ENCODE measurements at places on chromosomes 3 and 15.

- DNase-seq = no peak
Measured at GRCh38 chr3:23389686-23390085, 186.6 kb downstream of the UBE2E2 start.

GRCh38 chr3:129738172-129738571 is 131.7 kb upstream of the PLXND1 start:
- DNase-seq = no peak

GRCh38 chr15:48693484-48693883 is 48.0 kb upstream of the FBN1 start:
- DNase-seq = no peak

GRCh38 chr3:76040946-76041345 is 255.6 kb upstream of the ZNF717 start:
- no peak for DNase-seq

- no peak for DNase-seq
Measured at GRCh38 chr3:106022913-106023312, 154.1 kb upstream of the CBLB start.

DNA sequence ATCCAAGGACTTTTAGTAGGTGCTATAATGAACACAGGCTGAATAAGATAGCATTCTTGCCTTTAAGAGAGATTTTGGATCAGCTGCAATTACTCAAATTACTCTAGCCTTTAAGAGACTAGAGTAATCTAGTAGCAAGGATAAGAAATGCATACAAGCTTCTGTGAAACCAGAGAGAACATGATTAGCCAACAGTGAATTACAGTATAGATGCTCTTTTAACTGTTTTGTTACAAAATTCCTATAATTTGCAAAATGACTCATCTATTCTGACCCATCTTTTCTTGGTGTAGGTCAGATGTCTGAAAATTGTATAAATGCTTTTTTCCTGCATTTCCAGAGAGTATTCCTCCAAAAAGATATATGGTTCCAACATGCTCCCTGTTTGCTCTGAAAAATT is 66.9 kb downstream of the CEP63 start:
- no peak for DNase-seq

DNA sequence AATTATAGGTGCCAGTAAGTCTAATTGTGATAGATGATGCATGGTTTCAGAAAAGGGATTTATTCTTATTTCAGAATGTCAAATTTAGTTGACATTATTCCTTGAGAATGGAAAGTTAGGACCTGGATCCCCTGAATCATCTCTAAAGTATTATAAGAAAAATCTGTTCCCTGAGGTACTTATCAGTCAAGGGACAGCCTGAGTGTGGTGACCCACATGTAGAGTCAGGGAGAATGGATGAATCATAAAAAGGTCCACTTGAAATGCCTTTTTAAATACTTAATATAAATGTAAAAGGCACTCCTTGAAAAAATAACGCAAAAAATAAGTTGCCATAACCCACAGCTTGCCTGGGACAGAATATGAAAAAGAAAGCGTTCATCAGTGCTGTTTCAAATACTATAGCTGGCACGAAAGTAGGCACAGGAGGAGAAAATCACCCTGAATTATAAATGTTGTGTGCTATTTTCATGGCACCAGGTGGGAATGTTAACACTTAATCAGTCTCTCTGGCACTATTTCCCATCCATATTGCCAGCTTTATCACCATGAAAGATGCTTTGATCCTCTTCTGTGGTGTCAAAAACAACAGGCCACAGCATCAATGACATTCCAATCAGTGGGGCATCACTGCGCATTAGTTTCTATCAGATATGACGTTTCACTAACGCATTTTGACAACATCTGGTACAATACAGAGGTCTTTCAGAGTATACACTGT is 208.5 kb downstream of the EPHA3 start:
- DNase-seq = no peak

DNA sequence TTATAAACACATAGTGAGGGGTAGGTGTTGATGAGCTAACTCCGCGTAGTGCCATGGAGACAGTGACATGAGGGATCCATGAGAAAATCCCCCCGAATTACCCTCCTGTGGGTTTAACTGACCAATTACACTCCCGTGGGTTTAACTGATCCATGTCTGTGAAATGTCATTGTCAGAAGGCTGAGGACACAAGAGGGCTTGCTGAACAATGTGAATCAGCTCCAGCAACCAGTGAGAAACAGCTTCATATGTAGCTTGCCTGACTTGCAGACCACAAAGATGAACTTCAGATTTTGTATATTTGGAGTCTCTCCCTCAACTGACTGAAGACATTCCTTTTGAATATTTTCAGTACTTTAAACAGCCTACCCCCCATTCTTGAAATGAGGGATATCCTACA is 144.9 kb downstream of the FBN1 start:
- no peak for DNase-seq

DNA sequence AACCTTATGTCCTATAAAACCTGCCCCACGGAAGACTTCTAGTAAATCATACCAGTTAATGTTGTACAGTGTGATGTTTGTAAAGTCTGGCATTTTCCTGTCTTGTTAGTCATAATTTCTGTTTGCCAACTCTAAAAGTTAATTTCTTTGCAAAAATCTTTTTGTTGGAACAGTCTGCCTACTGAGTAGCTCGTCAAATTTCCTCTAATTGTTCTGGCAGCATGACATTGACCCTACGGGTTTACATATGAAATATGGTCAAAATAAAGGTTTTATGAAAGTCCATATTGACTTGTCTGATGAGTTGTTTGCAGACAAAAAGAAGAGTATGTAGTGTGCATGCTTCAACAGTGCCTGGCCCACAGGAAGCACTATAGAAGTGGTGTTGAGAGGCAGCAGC is 79.8 kb upstream of the SOX2 start:
- no peak for DNase-seq

GRCh38 chr3:168024537-168024941 is 71.2 kb downstream of the GOLIM4 start:
- DNase-seq = no peak

- no peak for DNase-seq
Measured at GRCh38 chr3:40055956-40056355, 246.5 kb downstream of the MYRIP start.

DNA sequence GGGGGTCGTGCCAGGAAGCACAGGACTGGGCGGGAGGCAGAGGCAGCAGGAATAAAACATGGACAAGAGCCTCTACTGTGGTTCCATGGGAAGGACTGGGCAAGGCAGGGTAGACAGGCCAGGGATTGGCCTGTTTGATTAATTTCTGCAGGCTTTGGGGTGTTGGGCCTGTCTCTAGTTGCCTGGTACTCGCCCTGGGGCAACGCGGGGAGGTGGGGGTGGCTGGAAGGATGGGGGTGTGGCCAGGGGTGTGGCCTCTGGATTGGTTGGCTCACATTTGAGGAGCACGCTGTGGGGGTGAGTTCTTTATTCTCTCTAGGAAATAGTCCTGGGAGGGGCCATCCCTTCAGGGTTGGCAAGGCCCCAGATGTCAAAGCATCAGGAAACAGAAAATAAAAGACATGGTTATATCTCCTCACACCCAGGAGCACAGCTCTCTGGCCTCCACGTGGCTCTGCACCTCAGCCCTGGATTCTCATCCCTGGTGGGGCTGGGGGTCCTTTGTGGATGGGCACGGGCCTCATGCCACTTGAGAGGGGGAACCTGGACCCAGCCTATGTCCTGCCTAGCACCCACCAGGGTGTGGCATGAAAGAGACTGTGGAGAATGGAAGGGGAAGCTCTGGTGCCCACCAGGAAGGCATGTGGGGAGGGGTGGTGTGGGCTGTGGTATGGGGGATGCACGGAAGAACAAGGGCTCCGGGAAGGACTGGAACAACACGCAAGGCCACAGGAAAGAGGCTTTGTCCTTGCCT is 223.0 kb upstream of the LYSMD4 start:
- DNase-seq = no peak

- no peak for DNase-seq
Measured at GRCh38 chr3:191220908-191221307, 21.9 kb downstream of the OSTN start.

- no peak for DNase-seq
Measured at GRCh38 chr3:53696401-53697172, 149.6 kb downstream of the CHDH start.

DNA sequence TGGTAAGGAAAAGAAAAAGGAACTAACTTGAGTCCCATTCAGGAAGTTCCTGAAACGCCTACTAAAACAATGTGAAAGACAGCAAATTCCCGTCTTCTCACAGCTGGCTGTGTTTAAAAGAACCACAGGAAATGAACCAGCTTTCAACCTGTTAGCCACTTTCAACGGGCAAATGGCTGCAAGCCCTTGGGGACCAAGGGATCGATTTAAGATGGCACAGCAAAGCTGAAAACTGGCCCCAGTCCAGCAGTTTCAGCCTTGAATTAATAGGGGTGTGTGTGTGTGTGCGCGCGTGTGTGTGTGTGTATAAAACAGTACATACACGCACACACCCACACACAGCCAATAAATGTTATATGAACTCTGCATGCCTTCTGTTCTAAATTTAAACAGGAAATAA is 168.7 kb upstream of the TMCO5A start:
- DNase-seq = no peak

DNA sequence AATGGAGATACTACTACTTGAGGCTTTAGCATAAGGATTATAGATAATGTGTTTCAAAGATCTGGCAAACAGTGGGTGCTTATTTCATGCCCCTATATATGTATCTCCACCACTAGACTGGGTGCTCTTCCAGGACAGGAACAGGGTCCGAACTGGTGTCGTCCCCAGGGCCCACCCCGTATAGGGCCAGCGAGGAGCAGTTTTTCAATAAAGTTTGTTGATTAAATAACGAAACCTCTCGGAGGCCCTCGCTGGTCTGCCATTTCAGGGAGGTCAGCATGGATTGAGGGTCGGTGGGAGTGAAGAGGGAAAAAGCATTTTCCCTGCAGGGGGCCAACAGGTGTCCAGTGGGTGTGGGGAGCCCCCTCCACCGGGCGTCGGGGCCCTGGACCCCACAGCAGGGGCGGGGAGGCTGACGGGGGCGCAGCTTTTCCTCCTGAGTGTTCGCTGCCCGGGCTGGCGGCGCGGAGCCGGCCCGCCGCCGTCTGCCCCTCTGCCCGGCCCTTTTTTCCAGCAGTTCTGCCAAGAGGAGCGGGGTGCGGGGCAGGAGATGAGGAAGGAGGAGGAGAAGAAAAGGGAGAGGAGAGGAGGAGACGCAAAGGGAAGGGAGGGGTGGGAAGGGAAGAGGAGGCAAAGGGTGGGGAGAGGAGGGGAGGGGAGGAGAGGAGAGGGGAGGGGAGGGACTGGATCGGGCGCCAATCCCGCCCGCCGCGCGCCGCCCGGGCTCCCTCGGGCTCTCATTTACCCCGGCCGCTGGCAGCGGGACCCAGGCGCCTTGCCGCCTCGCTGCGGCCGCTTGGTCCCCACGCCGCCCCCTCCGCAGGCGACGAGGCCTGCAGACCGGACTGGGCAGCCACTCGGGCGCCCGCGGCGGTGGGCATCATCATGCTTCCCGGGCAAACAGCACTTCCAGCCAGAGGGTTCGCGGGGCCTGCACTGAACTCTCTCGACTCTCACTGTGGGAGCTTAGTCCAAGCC is 66.3 kb downstream of the ISG20 start:
- peak; percentile 49 for DNase-seq

- no peak for DNase-seq
Measured at GRCh38 chr3:129934234-129935123, 40.0 kb upstream of the TRH start.

DNA sequence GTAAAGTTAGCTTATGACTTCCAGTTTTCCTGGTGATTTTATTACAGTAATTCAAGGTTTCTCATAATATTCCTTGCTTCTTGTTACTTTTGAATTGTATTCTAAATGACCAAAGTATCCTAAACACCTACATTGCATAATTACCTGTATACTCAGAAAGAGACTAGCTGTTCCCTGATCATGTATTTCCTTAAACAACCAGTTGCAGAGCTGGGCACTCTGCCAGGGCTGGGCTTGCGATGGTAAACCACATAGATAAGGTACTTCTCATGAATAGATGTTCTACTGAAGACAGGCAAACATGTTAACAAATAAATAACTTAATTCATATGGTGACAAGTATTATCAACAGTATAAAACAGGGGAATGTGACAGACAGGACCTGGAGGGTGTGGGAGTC is 142.3 kb upstream of the WNT5A start:
- no peak for DNase-seq

DNA sequence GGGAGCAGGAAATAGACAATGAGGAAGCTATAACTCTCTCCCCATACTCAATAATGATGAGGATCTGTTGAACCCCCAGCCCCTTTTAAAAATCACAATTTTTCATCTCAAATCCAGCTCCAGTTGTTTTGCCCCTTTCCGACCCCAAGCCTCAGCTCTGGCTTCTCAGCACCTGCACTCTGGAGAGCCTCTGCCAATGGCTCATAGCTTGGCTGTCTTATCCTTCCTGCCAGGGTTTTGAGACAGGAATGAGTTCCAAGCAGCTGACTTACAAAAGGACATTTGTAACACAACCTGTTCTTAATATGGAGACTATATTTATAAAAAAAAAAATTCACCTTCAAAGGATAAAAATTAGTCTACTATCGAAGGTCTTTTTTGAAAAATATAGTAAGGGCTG is 105.9 kb upstream of the NEDD4 start:
- no peak for DNase-seq

GRCh38 chr3:42800251-42800650 is 4.0 kb downstream of the HIGD1A start:
- DNase-seq = no peak

All from heart right ventricle (tissue), 16 donors.